ENCODE measurements at places on chromosomes 6 and 20. TPM values are rescaled to one million over a fixed set of nuclear protein-coding genes. Genes with fewer than 3 reads are reported as not detected.

- H3K4me1 ChIP-seq = peaks cover 35% of the 10 kb centered on the region
- DNase-seq = no peak
- H3K27me3 ChIP-seq = peaks cover 7% of the 10 kb centered on the region
- peak overlapping the region; percentile 20 for H3K4me3 ChIP-seq
These were observed 30.0 kb upstream of the AKIRIN2 start for GRCh38 chr6:87731818-87732661.

The COL11A2 gene
- 0.77 TPM for total RNA-seq

The NRN1 gene
- total RNA-seq = 0.26 TPM

GRCh38 chr6:13288969-13289391, 39.4 kb downstream of the TBC1D7 start:
- H3K27ac ChIP-seq = no peak overlapping the region
- no peak overlapping the region for H3K4me3 ChIP-seq
- H3K36me3 ChIP-seq = peaks cover 55% of the 10 kb centered on the region
- no peaks in the 10 kb centered on the region for H3K4me1 ChIP-seq
- DNase-seq = no peak

- no peaks in the 10 kb centered on the region for H3K4me1 ChIP-seq
- DNase-seq = no peak
- no peak overlapping the region for H3K4me3 ChIP-seq
- H3K36me3 ChIP-seq = no peaks in the 10 kb centered on the region
These were observed 9.0 kb upstream of the MLIP start for GRCh38 chr6:54102238-54102637.

- DNase-seq = peak; percentile 37
- H3K4me1 ChIP-seq = no peaks in the 10 kb centered on the region
- peaks cover 3% of the 10 kb centered on the region for H3K27me3 ChIP-seq
- H3K27ac ChIP-seq = no peak overlapping the region
- H3K36me3 ChIP-seq = peaks cover 3% of the 10 kb centered on the region
- no peak overlapping the region for H3K4me3 ChIP-seq
These were observed 112.1 kb downstream of the DLL1 start for GRCh38 chr6:170178561-170179477.

GRCh38 chr6:126537061-126537816, 197.3 kb downstream of the CENPW start:
- H3K36me3 ChIP-seq = no peaks in the 10 kb centered on the region
- H3K4me1 ChIP-seq = no peaks in the 10 kb centered on the region
- no peaks in the 10 kb centered on the region for H3K27me3 ChIP-seq
- no peak overlapping the region for H3K27ac ChIP-seq
- H3K4me3 ChIP-seq = no peak overlapping the region

GRCh38 chr6:8578006-8578405, 142.7 kb upstream of the SLC35B3 start:
- H3K36me3 ChIP-seq = no peaks in the 10 kb centered on the region
- no peak overlapping the region for H3K4me3 ChIP-seq
- H3K27me3 ChIP-seq = no peaks in the 10 kb centered on the region
- no peak for DNase-seq
- no peaks in the 10 kb centered on the region for H3K4me1 ChIP-seq
- no peak overlapping the region for H3K27ac ChIP-seq

- peak; percentile 83 for DNase-seq
- no peak overlapping the region for H3K27ac ChIP-seq
- H3K4me1 ChIP-seq = peaks cover 38% of the 10 kb centered on the region
- H3K36me3 ChIP-seq = no peaks in the 10 kb centered on the region
- H3K27me3 ChIP-seq = peaks cover 31% of the 10 kb centered on the region
These were observed 5.8 kb upstream of the BFSP1 start for GRCh38 chr20:17536944-17537444.

- H3K4me1 ChIP-seq = peaks cover 13% of the 10 kb centered on the region
- no peaks in the 10 kb centered on the region for H3K36me3 ChIP-seq
- no peak overlapping the region for H3K4me3 ChIP-seq
- H3K27me3 ChIP-seq = peaks cover 10% of the 10 kb centered on the region
These were observed 88.0 kb downstream of the MRPL14 start for GRCh38 chr6:44039191-44039719.

The HLA-DQA2 gene
- total RNA-seq = 11.6 TPM

GRCh38 chr20:44448753-44449546, 26.7 kb upstream of the TTPAL start:
- no peak overlapping the region for H3K27ac ChIP-seq
- H3K36me3 ChIP-seq = no peaks in the 10 kb centered on the region
- DNase-seq = no peak
- H3K27me3 ChIP-seq = peaks cover 2% of the 10 kb centered on the region
- no peak overlapping the region for H3K4me3 ChIP-seq

The DNPH1 gene
- 60.0 TPM for total RNA-seq

The PAK1IP1 gene
- total RNA-seq = 22.8 TPM

DNA sequence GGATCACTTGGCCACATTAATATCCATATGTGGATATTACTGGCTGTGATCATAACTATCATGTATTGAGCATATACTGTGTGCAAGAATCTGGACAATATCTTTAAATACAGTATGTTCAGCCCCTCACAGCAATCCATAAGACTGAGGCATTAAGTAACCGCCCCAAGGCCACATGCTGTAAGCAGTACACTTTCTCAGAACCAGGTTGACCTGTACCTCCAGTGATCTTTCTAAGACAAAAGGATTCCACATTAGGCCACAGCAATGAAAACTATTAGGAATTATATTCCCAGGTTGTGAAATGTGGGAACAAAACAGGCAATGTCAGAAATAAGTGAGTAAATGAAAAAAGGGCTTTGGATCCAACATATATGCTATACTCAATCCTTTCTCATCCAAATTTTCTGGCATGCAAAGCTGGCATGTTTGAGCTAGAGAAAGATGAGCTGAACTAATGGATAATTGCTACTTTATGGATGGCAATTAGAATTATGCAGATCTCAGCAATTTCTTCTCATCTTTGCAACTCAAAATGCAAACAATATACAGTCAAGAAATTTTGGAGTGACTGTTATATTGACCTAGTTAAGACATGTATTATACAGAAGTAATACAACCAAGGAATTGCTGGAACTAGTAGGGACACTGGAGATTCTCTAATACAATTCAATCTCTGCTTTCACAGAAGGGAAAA, 86.9 kb downstream of the KIF6 start:
- no peak overlapping the region for H3K27ac ChIP-seq
- H3K27me3 ChIP-seq = peaks cover 5% of the 10 kb centered on the region
- H3K4me3 ChIP-seq = no peak overlapping the region
- H3K4me1 ChIP-seq = no peaks in the 10 kb centered on the region
- no peak for DNase-seq

GRCh38 chr20:24617080-24617432, 147.6 kb downstream of the SYNDIG1 start:
- no peak for DNase-seq
- peaks cover 3% of the 10 kb centered on the region for H3K27me3 ChIP-seq
- no peaks in the 10 kb centered on the region for H3K4me1 ChIP-seq
- H3K36me3 ChIP-seq = no peaks in the 10 kb centered on the region
- no peak overlapping the region for H3K27ac ChIP-seq

GRCh38 chr20:48003021-48003420, 217.7 kb upstream of the SULF2 start:
- no peaks in the 10 kb centered on the region for H3K36me3 ChIP-seq
- H3K4me1 ChIP-seq = no peaks in the 10 kb centered on the region
- H3K27ac ChIP-seq = no peak overlapping the region
- H3K27me3 ChIP-seq = peaks cover 9% of the 10 kb centered on the region

DNA sequence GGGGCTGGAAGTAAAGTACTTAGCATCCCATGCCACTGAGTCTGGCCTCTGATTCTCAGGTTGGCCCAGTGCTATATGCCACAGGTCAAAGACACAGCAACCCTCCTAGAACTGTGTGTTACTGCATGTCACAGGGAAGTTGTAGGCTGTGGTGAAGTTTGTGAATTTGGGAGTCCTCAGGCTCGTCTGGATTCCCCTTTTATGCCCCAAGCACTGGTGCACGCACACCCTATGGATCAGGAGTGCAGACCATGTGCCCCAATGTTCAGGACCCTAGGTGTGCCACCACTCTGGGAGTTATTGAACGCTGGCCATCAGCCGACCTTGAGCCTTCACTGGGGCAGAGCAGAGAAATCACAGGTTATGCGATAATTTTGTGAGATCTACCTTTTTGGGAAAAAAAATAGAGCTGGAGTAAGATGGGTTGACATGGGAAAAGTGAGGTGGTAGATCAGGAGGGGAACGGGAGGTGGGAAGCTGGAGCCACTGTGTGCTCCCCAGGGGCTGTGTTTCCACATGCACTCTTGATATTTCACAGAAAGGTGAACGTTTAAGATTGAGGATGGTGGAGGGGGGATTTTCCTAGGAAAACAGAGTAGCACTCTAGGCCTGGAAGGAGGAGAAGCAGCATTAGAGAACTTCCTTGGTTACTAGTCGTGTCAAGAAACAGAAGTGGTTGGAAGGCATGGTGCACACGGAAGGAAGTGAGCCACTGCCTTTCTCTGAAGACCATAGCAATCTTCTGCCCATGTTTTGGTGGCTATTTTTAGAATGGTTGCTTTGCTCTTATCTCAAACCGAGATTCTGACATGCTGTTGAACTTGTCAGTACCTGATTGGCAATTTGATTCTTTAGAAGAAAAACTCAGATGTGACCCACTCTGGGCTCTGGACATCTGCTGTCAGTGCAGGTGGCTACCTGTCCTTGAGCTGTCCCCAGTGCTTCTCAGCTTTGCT, 44.1 kb downstream of the DUSP22 start:
- H3K27me3 ChIP-seq = no peaks in the 10 kb centered on the region
- peak overlapping the region; percentile 21 for H3K4me3 ChIP-seq
- H3K4me1 ChIP-seq = peaks cover 58% of the 10 kb centered on the region

GRCh38 chr20:17761604-17762003, 61.8 kb downstream of the BANF2 start:
- H3K4me1 ChIP-seq = no peaks in the 10 kb centered on the region
- no peaks in the 10 kb centered on the region for H3K36me3 ChIP-seq
- DNase-seq = no peak
- no peak overlapping the region for H3K27ac ChIP-seq
- H3K4me3 ChIP-seq = no peak overlapping the region
- H3K27me3 ChIP-seq = peaks cover under 1% of the 10 kb centered on the region

GRCh38 chr6:45438849-45439406, 61.2 kb upstream of the SUPT3H start:
- H3K27ac ChIP-seq = peak overlapping the region; percentile 24
- DNase-seq = no peak
- peaks cover 39% of the 10 kb centered on the region for H3K36me3 ChIP-seq

GRCh38 chr20:61850457-61850856, 215.2 kb downstream of the TAF4 start:
- no peaks in the 10 kb centered on the region for H3K4me1 ChIP-seq
- H3K27me3 ChIP-seq = no peaks in the 10 kb centered on the region
- no peak overlapping the region for H3K4me3 ChIP-seq
- H3K36me3 ChIP-seq = no peaks in the 10 kb centered on the region

- H3K27ac ChIP-seq = no peak overlapping the region
- peaks cover 10% of the 10 kb centered on the region for H3K36me3 ChIP-seq
- DNase-seq = peak; percentile 14
- peaks cover 10% of the 10 kb centered on the region for H3K4me1 ChIP-seq
- peaks cover 25% of the 10 kb centered on the region for H3K27me3 ChIP-seq
These were observed 23.9 kb downstream of the SERPINB6 start for GRCh38 chr6:2947445-2947844.

DNA sequence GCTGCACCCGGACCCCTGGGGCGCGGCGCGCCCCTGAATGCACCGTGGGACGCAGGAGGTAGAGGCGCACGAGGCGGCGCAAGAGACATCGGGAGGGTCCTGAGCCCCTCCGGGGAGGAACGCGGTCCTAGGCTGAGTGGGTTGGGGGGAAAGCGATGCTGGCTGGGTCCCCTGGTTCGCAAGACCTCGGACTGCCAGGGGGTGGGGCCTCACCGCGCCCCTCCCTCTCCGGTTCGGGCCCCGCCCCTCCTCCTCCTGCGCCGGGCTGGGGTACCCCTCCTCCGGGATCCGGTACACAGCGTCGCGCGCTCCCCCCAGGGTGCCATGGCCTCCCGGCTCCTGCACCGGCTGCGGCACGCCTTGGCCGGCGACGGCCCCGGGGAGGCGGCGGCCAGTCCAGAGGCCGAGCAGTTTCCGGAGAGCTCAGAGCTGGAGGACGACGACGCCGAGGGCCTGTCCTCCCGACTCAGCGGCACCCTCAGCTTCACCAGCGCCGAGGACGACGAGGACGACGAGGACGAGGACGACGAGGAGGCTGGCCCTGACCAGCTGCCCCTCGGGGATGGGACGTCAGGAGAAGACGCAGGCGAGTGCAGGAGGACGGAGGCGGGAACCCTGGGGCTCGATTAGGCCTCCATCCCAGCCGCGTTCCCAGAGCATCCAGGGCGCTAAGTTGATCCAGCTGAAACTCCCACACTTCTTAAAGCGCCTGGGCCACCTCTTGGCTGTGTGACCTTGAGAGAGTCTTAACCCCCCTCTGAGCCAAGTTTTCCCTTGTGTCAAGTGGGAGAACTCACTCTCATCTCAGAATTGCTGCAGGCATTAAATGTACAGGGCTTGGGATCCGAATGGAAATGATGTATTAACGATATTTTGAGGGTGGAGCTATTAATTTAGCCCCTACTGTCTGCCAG, 541 bp downstream of the SNX21 start:
- H3K4me3 ChIP-seq = peak overlapping the region; percentile 70
- H3K27me3 ChIP-seq = peaks cover 7% of the 10 kb centered on the region
- no peak overlapping the region for H3K27ac ChIP-seq
- H3K36me3 ChIP-seq = peaks cover 1% of the 10 kb centered on the region
- peak; percentile 54 for DNase-seq

GRCh38 chr6:81331526-81331925, 421.0 kb downstream of the TENT5A start:
- H3K36me3 ChIP-seq = no peaks in the 10 kb centered on the region
- no peak for DNase-seq
- H3K27ac ChIP-seq = no peak overlapping the region
- H3K4me1 ChIP-seq = no peaks in the 10 kb centered on the region
- no peaks in the 10 kb centered on the region for H3K27me3 ChIP-seq
- H3K4me3 ChIP-seq = no peak overlapping the region

- no peaks in the 10 kb centered on the region for H3K36me3 ChIP-seq
- no peak overlapping the region for H3K27ac ChIP-seq
- DNase-seq = no peak
- H3K27me3 ChIP-seq = peaks cover 10% of the 10 kb centered on the region
These were observed 4.7 kb downstream of the PTK6 start for GRCh38 chr20:63532449-63532971.

The DEFB114 gene
- total RNA-seq = not detected

GRCh38 chr6:69427882-69428281, 368.9 kb downstream of the LMBRD1 start:
- DNase-seq = no peak
- no peaks in the 10 kb centered on the region for H3K36me3 ChIP-seq
- no peaks in the 10 kb centered on the region for H3K4me1 ChIP-seq
- no peak overlapping the region for H3K4me3 ChIP-seq
- H3K27me3 ChIP-seq = no peaks in the 10 kb centered on the region

The ZSCAN23 gene
- 0.44 TPM for total RNA-seq

DNA sequence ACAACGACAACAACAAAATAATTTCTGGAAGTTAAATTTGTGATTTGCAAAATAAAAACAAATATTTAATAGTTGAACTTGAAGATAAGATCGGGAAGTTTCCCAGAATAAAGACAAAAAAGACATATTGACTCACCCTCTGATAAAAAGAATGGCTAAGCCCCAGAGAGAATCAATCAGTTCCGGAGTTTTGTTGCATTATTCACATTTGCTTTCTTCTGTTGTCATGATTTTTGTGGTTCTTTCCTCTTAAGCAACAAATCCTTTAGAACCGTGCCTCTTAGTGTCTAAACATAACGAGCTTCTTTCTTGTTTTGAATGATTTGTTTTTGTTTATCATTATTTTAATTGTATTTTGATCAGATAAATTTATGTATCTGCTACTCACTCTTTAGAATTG, 337.7 kb upstream of the PRND start:
- no peak overlapping the region for H3K27ac ChIP-seq
- no peak for DNase-seq
- no peak overlapping the region for H3K4me3 ChIP-seq
- H3K27me3 ChIP-seq = peaks cover 54% of the 10 kb centered on the region
- H3K4me1 ChIP-seq = no peaks in the 10 kb centered on the region
- no peaks in the 10 kb centered on the region for H3K36me3 ChIP-seq

The MUC21 gene
- not detected for total RNA-seq

All from activated CD8-positive, alpha-beta memory T cell treated with anti-CD3 and anti-CD28 coated beads, Interleukin-2, amount 10 ng/mL, durations not matched to agents 7 days and 5 days (primary cell).